ENCODE measurements at places on chromosomes 6 and 20.

DNA sequence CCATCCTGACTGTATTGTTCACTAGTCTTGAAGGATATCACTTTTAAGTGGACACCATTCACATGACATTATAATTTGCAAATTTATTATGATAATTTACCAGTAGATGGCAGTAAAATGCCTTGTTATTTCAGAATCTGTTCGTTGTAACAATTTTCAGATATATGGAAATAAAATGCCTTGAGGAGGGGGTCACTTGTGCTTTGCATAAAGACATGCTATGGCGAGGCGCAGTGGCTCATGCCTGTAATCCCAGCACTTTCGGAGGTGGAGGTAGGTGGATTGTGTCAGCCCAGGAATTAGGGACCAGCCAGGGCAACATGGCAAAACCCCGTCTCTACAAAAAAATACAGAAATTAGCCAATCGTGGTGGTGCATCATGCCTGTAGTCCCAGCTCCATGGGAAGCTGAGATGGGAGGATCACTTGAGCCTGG is 9.0 kb upstream of the NCOA6 start:
- no peak for DNase-seq

GRCh38 chr6:130447374-130447773 is 81.6 kb downstream of the TMEM200A start:
- DNase-seq, result no peak

- no peak for DNase-seq
These were observed 12.3 kb upstream of the MYB start for GRCh38 chr6:135168766-135169165.

DNA sequence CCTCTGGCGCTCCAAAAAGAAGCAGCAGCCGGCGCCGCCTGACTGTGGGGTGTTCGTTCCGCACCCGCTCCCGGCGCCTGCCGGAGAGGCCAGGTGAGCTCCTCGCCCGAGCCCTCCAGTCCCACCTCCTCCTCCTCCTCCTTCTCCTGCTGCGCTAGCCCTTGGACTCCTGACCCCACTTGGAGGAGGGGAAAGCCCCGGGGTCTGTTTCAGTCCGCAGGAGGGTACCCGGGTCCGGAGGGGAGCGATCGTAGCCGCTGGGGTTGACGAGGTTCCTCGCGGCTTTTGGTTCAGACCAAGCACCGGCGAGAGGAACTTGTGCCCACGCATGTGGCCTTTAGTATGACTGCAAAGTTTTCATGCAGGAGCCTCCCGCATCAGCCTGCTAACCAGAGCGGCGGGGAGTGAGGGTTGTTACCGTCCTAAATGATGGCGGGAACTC is 493 bp downstream of the CRYBG1 start:
- no peak for DNase-seq

- no peak for DNase-seq
These were observed 379.2 kb downstream of the BMP2 start for GRCh38 chr20:7146552-7147219.

GRCh38 chr20:56592817-56593216 is 36.3 kb upstream of the TFAP2C start:
- DNase-seq, result no peak

DNA sequence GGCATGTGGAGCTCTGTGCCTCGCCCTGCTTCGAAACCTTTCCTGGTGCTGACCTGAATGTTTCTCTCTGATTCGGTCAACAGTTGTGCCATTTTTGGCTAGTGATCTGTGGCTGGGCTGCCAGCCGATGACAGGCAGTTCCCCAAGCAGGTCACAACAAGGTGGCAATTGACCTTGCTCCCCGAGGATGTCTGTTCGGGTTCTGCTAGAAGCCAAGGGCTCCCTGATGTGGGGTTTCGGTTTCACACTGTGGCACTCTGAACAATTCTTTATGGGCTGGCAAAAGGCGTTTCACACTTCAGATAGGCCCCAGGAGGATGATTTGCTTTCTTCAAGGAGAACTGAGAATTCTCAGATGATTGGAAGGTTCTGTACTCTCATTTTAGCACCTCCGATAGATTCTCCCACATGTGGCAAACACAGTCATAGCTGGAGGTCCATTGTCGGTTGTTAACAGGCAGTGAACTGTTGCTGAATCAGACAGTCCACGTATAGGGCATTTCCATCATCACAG is 135.6 kb downstream of the SLC24A3 start:
- DNase-seq, result no peak

GRCh38 chr6:84908304-84908904 is 144.0 kb upstream of the TBX18 start:
- no peak for DNase-seq

DNA sequence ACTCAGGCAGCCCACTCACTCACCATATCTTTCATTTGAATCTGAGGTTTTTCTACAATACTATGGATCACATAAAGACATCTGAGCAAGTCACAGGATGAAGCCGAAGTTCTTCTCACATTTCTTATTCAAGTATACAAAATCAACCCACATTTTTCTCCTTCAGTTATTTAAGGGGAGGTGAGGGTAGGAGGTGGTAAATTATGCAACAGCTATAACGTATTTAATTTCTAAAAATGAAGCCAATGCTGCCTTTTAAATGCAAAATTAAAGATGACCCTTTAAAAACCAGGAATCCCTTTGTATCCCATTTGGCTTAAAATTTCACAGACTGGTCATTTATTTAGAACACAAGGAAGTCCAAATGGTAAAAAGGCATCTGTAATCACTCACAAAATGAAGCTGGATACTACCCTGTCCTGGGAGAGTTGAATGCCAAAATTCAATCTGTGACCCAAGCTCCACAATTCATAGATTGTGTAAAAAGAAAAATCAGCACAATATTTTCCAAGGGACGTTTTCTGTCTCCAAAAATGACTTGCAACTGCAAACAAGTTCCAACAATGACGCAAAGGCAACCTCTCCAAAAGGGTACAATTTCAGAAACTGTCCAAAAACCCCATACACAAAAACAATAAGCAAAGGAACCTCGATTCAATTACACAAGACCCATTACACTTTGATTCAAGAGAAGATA is 48.8 kb downstream of the EPB41L2 start:
- DNase-seq, result no peak

DNA sequence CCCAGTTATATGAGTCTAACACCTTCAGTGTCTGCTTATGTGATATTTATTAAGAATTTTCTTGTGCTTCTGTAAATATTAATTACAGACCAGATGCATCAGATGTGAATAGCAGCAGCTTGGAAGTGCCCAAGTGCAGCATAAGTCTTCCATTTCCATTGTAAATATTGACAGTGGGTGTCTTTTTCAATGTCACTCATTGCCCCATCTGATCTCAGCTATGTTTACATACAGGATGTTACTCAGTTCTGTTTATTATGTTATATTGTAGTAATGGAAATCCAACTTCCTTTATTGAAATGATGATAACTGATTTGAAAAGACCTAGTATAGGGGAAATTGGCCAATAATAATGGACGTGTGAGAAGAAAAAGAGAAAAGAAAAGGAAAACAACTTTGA is 296.7 kb downstream of the SAMD5 start:
- no peak for DNase-seq

- no peak for DNase-seq
These were observed 127.9 kb upstream of the NXT1 start for GRCh38 chr20:23222531-23223200.

DNA sequence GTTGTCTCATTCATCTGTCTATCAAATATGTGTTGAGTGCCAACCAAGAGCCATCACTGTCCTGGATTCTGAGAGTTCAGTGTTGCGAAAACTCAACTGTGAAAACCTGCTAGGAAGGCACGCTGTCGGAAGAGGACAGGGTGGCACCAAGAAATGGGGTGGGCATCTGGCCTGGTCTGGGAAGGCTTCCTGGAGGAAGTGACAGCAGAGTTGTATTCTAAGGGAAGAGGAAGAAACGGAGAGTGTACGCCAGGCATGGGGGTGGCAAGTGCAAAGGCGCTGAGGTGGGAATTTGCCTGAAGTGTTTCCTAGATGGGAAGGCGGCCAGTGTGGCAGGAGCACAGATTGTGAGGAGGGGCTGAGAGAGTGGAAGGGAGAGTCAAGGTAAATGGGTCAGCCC is 91.2 kb downstream of the ANKRD60 start:
- no peak for DNase-seq

GRCh38 chr20:63554361-63555278 is 661 bp downstream of the FNDC11 start:
- DNase-seq, result no peak

DNA sequence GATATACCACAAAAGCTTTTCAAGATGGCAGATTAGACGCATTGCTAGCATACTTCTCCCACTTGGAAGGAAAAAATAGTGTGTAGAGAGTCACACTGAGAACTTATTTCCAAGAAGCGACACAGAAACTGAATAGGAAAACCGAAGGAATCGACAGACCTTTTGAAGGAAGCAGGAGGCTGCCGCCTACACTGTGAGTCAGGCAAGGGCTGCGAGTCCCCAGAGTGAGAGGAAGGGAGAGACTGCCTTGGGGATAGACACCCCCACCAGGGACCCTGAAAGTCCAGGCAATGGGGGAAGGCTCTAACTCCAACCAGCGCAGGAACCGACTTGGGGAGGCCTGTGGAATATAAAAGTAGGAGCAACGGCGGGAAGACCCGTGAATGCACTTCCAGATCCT is 53.7 kb upstream of the SIRPG start:
- DNase-seq, result no peak

DNA sequence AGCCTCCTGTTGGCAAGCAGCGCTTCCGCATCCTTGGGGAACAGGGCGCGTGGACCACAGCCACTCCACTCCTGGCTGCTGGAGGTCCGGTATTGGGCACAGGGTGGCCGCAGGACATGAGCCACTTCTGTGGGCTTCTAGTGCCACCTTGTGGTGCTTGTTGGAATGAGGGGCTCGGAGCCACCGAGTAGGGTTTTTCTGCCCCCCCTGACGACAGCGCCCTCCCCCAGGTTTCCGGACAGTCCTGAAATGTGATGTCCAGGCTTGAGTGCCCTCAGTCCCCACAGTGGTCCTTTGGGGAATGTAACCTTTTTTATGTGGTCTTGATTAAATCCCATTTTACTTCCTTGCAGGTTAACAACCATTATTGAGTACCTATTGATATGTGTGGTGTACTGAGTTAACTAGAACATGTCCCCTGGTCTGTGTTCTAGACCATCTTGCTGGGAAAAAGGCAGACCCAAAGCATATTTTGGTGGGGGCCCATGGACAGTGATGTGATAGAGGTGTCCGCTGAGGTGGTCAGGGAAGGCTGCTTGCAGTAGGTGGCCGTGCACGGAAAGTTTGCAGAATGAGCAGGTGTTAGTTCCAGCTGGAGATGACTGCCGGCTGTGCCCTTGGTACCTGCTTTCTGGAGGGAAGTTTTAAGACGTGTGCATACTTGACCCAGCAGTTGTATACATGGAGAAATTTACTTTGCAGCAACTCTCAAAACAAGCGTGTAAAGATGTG is 70.0 kb downstream of the PTPN1 start:
- DNase-seq, result no peak

GRCh38 chr6:43734294-43734665 is 35.7 kb upstream of the VEGFA start:
- no peak for DNase-seq

- DNase-seq, result no peak
These were observed 117.5 kb downstream of the DLL1 start for GRCh38 chr6:170173335-170173881.

DNA sequence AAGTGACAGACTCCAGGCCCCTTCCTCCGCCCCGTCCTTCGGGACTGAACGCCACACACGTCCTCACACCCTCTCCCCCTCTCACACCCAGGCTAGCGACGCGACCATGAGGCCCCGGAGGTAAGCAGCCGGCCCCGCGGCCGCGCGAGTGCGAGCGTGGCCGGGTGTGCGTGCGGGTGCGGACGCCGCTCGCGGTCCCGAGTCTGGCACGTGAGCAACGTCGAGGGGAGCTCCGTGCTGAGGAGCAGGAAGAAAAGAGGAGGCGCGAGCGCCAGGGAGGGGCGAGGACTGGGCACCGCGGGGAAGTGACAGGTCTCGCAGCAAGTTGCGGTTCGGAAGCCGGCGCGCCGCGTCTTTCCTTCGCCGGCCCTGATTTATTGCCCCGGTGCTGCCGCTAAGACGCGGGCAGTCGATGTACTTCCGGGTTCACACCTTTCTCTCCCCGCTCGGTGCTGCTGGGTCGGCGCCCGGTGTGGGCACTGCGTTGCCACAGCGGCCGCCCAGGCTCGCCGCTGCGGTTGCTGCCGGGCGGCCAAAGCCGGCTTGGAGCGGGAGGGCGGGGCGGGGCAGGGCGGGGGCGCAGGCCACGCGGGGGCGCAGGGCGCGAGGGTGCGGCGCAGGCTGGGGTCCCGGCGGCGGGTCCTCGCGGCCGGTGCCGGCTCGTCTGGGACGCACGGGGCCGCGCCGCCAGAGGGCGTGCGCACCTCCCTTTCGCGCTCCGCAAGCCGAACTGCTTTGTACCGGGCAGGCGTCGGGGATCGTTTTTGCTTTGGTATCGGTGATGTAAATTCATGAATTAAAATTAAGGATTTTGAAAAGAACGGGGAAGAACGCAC is 15.8 kb upstream of the LIN28B start:
- no peak for DNase-seq

- peak; percentile 63 for DNase-seq
These were observed at the start of gene HMGCLL1 for GRCh38 chr6:55578537-55579363. HMGCLL1 (minus strand) TSS chr6:55579192; CDS start chr6:55579055, 137 bp downstream.

DNA sequence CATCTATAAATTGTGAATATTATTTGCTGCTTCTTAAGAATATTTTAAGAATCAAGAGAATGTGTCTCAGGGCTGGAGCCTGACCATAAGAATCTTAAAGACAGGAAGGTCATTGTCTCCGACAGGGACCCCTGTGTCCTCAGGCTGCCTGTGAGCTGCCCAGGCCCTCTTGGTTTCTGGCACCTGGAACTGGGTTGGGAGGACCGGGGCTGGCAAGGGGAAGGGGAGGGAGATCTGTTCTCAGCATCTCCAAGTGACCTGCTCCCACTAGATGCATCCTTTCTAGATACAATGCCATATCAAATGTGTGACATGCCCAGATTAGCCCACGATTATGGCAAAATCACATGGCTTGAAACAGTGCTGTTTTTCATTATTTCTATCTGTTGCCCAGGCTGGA is 110.5 kb downstream of the SCML4 start:
- DNase-seq, result no peak

DNA sequence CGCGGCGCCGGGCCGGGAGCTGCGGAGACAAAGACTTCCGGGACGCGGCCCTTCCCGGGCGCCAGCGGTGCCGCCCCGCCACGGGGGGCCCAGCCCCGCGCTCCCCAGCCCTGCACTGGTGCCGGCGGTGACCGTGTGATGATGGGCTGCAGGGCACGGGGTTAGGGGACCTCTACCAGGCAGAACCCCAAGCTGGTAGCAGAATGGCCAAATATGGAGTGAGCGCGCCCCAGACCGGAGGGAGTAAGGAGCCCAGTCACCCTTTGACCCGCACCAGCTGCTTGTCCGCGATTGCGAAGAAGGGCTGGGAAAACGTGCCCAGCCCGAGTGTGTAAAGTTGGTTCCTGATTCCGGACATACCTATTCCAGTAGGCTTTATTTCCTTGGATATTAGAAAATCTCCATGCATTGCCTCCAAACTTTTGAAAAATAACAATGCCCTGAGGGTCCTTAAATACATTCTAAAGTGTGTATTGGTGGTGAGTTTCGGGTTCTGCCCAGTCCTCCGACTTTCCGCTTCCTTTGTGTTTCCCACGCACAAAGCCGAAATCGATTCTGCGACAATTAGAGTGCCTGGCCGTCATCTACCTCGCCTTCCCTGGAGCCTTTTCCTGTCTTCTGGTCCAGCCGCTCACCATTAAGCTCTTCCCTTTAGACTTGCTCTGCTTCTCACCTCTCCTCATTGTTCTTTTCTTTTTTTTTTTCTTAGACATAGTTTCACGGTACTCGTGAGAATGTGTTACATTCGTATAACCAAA is 1.1 kb downstream of the ABRACL start:
- DNase-seq, result no peak

GRCh38 chr6:20566109-20566508 is 31.9 kb downstream of the CDKAL1 start:
- no peak for DNase-seq

Measured in cerebellar nuclear complex (tissue), 1 donor.